ENCODE measurements at places on chromosomes 1 and 21.

GRCh38 chr1:44842862-44843655 is at the start of gene PTCH2:
PTCH2 (minus strand) TSS chr1:44843253; CDS start chr1:44842932, 321 bp downstream.
- H3K36me3 ChIP-seq = peaks cover 4% of the 10 kb centered on the region
- H3K27me3 ChIP-seq = peaks cover 26% of the 10 kb centered on the region
- H3K4me1 ChIP-seq = peaks cover 18% of the 10 kb centered on the region
- H3K4me3 ChIP-seq = peak within 1 kb of the TSS; percentile 77
- H3K27ac ChIP-seq = no peak within 1 kb of the TSS

GRCh38 chr1:63475761-63476160 is 47.3 kb downstream of the ITGB3BP start:
- no peaks in the 10 kb centered on the region for H3K4me1 ChIP-seq
- no peak overlapping the region for H3K27ac ChIP-seq
- no peak for DNase-seq
- H3K36me3 ChIP-seq = peaks cover 64% of the 10 kb centered on the region

- H3K36me3 ChIP-seq = no peaks in the 10 kb centered on the region
- no peak overlapping the region for H3K27ac ChIP-seq
- H3K27me3 ChIP-seq = peaks cover 17% of the 10 kb centered on the region
- H3K4me3 ChIP-seq = no peak overlapping the region
Observed at GRCh38 chr21:32521736-32522355, 63.5 kb downstream of the TCP10L start.

DNA sequence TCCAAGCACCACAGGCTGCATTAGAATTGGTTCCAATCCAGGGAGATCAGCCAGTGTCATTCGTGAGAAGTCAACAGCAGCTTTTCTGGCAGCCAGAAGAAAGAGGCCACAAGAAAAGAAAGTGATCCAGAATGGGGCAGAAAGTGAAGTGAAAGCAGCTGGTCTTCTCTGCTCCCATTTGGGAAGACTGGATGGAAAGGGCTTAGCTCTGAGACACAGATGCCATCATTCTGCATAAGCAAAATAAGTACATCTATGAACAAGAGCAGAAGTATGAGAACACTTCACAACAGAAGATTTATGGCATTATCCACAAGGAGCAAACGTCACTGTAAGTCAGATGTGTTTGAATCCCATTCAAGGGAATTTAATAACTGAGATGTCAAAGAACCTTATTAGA is 326.5 kb upstream of the ESRRG start:
- no peak overlapping the region for H3K4me3 ChIP-seq
- no peaks in the 10 kb centered on the region for H3K4me1 ChIP-seq
- no peak overlapping the region for H3K27ac ChIP-seq
- no peak for DNase-seq

- H3K27me3 ChIP-seq = peaks cover 3% of the 10 kb centered on the region
- H3K27ac ChIP-seq = no peak overlapping the region
- no peak for DNase-seq
Observed at GRCh38 chr21:29506947-29507346, 208.2 kb downstream of the BACH1 start.

DNA sequence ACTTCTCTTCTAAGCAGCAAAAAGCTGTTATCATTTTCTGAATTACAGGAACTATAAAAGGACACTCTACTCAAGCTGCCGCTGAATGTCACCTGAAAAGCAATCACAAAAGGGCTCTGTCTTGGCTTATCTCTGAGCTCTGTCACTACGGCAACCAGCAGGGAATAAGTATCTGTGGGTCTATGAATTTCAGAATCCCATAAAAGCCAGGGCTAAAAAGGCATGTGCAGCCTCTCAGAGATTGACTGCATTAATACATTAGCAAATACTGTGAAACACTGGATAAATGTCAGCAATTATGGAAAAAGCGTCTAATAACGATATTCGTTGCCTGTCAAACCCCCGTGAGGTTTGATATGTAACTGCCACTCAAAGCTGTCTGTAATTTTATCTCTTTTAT is 210.2 kb upstream of the DMRTA2 start:
- no peaks in the 10 kb centered on the region for H3K36me3 ChIP-seq
- no peak for DNase-seq
- no peaks in the 10 kb centered on the region for H3K4me1 ChIP-seq
- no peak overlapping the region for H3K27ac ChIP-seq
- H3K27me3 ChIP-seq = no peaks in the 10 kb centered on the region

- peaks cover 6% of the 10 kb centered on the region for H3K27me3 ChIP-seq
- H3K27ac ChIP-seq = no peak overlapping the region
- peaks cover 14% of the 10 kb centered on the region for H3K4me1 ChIP-seq
- DNase-seq = no peak
Observed at GRCh38 chr21:45748593-45748992, 105.1 kb downstream of the PCBP3 start.

- peaks cover 8% of the 10 kb centered on the region for H3K4me1 ChIP-seq
- peaks cover 29% of the 10 kb centered on the region for H3K27me3 ChIP-seq
- no peak for DNase-seq
- H3K4me3 ChIP-seq = no peak overlapping the region
- H3K36me3 ChIP-seq = no peaks in the 10 kb centered on the region
Observed at GRCh38 chr1:228048120-228048519, 34.4 kb upstream of the ARF1 start.

- DNase-seq = no peak
- no peak overlapping the region for H3K27ac ChIP-seq
- no peaks in the 10 kb centered on the region for H3K27me3 ChIP-seq
Observed at GRCh38 chr1:86906419-86906818, 7.5 kb downstream of the SELENOF start.

GRCh38 chr1:151970626-151971025 is 23.0 kb downstream of the S100A10 start:
- peaks cover 4% of the 10 kb centered on the region for H3K27me3 ChIP-seq
- DNase-seq = no peak
- no peak overlapping the region for H3K4me3 ChIP-seq
- no peaks in the 10 kb centered on the region for H3K36me3 ChIP-seq
